ENCODE measurements at places on chromosomes 2 and 18.

- no peak for DNase-seq
These were observed 38.1 kb downstream of the KCNS3 start for GRCh38 chr2:17916584-17916983.

DNA sequence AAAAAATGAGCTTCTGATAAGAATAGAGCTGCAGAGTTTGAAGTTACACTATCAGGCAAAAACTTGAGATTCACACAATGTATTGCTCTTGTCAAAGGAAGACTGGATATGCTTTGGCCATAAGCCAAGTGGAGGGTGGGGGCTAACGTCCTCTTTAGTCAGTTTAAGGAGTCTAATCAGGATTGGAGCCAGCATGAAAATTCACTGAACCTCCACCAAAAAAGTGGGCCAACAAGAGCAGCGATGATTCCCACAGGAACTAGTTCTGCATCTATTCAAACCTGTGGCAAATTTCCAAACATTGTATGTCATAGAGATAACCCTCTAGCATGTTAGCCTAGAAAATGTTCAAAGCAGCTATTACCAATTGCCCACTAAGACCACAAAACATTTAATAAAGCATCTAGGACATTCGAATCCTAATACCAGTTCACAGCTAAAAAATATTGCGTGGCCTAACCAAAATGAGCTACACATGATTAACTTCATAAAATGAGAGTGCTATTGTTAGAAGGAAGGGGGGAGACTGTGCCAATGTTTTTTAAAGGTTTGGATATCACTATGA is 43.5 kb upstream of the TMEM247 start:
- no peak for DNase-seq

- no peak for DNase-seq
These were observed 42.1 kb downstream of the CAVIN2 start for GRCh38 chr2:191804766-191805165.

DNA sequence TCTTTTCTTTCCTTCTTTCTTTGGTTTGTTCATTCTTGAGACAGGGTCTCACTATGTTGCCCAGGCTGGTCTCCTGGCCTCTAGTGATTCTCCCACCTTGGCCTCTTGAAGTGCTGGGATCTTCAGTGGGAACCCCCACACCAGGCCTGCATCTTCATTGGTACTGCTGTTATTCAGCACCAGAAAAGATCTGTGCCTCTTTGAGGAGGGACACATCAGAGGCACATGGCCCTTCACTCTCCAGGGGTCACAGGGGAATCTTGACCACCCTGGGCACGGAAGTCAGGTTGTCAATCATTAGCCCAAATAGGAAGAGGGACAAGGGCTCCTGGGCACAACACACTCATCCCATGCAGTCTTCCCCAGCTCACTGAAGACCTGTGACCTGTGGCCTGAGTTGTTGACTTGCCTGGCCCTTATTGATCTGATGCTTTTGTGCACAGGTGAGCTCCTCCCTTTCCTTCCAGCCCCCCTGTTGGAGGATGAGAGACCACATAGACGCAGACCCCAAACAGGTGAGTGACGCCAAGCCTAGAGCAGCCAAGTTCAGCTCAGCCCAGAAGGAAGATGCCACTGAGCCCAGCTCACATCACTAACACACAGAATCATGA is 33.0 kb upstream of the ODC1 start:
- no peak for DNase-seq

GRCh38 chr2:12543076-12543977 is 173.4 kb upstream of the TRIB2 start:
- no peak for DNase-seq

DNA sequence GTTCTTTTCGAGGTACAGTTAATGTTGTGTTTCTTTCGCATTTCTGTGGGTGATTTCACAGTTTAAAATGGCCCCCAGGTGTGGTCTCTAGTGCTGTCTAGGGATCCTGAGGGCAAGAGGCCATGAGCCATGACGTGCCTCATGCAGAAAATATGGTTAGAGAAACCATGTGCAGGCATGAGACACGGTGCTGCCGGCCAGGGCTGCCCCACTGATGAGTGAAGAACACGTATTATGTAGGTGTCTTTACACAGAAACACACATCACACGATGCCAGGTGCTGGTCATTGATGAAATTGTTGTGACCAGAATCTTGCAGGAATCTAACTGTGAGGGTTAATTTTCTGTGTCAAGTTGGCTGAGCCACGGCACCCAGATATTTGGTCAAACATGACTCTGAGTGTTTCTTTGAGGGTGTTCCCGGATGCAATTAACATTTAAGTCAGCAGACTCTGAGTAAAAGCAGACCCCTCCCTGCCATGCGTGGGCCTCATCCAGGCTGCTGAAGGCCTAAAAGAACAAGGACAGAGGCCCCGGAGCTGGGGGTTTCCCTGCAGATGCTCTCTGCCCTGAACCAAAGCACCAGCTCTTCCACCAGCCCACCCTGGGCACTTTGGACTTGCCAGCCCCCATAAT is 463.0 kb upstream of the MYT1L start:
- DNase-seq: no peak

- DNase-seq: no peak
These were observed 110.9 kb upstream of the FAM98A start for GRCh38 chr2:33709951-33710350.

- no peak for DNase-seq
These were observed 174.5 kb upstream of the MGAT5 start for GRCh38 chr2:134079373-134079772.

DNA sequence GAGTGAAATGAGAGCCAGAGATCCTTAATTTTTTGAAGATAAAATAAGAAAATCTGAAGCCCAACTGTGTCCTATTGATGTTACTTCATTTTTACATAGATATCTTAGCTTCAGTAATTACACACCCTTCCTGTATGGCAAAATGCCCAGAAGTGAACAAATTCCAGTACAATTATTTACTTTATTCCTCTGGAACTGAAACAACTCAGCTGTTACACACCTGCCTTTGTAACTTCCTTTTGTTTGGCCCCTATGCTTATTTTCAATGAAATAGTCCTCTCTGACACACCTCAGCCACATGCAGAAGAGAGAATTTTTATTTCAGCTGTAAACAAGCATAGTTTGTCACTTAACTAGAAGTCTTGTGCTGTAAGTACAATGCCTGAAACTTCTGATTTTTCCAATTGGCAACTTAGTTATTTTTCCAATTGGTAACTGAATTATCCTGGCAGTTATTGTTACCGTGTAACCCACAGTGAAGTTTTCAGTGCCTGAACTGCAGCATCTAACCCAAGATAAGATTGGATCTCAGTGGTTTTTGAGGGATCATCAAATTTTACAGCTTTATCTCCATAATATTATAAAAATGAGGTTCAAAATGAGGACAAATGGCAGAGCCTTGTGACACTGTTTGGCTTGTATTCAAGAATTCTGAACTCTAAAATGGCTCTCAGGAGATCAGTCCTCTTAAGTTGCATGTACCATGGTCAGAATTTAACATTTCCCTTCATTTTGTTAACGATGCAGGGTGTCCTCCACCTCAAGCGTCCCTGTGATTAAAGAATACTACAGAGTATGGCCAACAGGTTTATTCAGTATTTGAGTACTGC is 82.6 kb downstream of the PKP4 start:
- DNase-seq: peak; percentile 53

DNA sequence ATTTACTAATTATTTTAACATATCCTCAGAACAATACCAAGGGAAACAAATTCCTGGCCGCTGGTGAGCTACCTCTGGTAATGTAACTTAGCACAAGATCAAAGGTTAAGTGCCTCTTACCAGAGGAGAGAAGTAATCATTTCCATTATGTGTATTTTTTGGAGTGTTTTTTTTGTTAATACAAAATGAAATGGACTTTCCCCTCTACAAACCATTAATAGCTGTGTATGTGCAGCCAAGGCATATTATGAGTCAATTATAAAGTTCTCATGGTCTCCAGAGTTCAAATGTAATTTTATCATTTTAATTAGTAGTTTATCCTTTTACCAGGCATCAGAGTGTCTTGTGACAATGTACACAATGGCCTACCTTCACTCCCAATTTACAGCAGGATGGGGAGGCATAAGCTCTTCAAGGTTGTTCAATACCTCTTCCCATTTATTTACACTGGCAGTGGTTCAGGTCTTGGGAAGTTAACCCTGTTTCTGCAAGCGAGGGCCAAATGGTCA is 242.2 kb downstream of the TGIF1 start:
- no peak for DNase-seq

DNA sequence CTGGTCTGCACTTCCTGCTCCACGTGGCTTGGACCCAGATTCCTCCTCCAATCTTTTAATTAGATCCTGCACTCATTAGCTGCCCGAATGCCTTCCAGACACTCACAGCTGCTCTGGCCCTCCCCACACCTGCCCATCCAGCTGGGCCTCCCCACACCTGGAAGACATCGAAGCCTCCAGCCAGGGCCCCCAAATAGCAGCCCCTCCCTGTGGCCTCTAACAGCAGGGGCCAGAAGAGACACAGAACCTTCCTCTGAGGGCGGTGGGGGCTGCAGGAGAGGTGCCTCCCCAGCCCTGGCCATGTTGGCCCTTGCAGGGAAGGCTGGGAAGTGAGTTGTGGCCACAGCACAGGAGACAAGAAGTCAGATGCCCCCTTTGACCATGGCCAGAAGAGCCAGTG is 252.8 kb downstream of the DYSF start:
- no peak for DNase-seq

DNA sequence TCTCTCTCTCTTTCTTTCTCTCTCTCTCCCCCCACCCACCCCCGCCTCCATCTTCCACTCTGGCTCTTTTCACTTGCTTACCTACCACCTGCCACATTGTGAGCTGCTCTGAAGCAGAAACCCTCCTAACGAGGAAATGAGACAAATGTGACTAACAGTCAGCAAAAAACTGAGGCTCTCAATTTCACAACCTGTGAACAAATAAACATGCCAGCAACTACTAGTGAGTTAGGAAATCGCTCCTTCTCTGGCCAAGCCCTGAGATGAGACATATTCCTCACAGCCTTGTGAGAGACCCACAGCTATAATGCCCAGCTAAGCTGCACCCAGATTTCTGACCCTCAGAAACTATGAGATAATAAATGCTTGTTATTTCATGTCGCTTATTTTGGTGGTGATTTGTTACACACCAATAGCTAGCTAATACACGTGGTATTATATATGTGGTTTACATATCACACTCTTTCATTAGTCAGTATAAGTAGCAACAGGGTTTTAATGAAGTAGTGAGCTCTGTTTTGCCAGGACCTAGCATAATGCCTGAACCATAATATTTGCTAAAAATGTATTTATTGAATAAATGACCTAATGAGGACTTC is 8.4 kb upstream of the ZNF521 start:
- DNase-seq: no peak

- no peak for DNase-seq
These were observed 59.8 kb downstream of the SOX11 start for GRCh38 chr2:5751873-5752482.

DNA sequence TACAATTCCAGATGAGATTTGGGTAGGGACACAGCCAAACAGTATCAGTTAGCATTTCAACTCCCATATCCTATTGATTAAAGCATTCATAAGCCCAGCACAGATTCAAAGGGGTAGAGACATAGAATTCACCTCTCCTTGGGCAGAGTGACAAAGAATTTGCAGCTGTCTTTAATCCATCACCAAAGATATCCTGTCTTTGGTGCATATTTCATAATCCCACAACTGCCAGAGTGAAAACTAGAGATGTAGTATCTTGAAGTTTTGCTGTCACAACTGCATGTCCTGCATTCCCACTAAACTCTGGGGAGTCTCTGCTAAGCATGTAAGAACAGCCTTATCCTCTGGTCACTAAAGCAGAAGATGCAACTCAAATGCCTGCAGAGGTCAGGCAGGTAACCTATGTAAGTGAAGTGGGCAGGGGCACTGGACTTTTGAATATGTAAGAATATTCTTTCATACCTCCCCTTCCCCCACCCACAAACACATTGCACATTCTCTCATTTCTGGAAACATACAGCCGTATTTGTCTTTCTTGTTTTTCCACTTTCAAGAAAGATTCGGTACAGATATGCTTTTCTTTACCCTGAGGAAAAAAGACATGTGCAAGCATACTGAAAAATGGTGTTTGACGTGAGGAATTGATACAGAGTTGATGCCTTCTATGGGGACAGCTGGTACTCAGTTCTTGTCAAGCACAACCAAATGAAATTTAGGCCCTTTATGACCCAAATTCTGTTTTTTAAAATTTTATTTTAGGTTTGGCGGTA is 283.1 kb downstream of the SP3 start:
- DNase-seq: no peak

GRCh38 chr2:119224391-119225104 is 914 bp downstream of the STEAP3 start:
- DNase-seq: no peak

DNA sequence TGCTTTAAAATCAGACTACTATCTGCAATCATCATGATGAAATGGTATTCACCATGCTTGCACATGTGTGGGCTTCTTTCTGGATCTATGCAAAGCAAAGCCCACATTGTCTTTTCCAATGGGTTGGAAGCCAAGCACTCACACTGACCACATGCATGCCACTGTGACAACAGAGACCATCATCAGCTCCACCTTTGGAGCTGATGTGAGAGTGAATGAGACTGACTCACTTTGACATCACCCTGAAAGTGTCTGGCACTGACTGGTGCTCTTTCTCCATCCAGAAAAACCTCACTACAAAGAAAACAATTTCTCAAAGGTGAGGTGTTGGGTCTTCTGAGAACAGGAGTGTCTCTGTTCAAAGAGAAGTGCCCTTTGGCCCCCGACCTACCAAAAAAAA is 4.7 kb downstream of the MYO5B start:
- no peak for DNase-seq

DNA sequence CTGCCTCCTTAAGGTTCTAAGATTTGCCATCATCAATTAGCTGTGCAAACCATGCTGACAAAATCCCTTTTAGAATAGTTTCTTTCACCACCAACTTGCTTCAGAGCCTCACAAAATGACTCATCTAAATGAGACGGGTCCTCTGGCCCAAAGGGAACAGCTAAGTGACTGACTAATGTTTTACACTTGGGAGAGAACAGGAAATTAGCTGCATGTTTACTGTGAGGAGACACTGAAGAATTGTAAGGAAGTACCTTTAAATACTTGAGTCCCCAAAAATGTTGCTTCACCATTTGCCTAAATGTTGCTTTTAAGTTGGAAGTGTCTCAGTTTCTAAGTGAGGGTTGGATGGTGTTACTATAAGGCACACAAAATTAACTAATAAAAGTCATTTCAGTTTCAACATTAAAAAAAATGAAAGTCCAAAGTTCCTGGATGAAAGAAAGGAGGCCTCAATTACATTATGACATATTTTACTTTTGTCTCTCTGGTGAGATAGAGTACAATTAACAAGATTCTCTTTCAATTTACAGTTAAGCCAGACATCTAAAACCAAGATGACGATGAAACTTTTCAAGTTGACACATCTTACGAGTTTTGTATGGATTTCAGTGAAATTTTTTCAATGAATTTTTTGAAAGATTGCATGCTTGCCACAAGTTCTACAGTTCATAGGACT is 229.1 kb upstream of the FN1 start:
- DNase-seq: no peak

DNA sequence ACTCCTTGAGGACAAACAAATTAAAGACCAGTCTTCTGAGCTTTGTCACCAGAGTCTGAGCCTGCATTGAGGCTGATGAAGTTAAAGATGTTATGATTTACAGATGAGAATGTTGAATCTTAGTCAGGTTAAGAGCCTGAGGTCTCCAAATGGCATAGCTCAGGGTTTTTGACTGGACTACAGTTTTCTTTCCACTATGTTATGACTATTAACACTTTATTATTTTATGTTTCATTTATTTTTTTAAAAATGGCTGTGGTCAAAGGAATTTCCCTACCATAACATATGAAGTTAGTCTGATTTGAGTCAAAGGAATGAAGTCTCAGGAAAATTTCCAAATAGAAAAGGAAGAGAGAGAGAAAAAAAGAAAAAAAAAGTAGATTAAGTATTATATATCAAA is 39.7 kb upstream of the CWC22 start:
- DNase-seq: no peak

GRCh38 chr2:149561309-149561926 is 26.2 kb downstream of the MMADHC start:
- DNase-seq: no peak

All from smooth muscle cell of the brain vasculature (primary cell).